ENCODE measurements at places on chromosomes 13 and 19.

DNA sequence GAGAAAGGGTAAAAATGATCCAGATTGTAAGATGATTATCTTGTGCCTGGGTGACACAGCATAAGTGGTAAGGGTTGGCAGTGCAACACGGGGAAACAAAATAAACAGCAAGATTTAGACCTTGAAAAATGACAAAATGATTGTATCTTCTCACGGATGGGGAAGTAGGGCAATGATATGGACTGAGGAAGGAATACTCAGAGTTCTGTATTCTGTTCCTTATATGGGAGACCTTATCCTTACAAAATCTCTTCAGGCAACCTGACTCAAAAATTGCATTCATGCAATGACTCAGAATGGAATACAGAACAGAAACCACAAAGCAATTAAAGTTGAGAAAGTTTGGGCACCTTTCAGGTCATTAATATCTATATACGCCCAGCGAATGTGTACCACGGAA lies 149.0 kb downstream of the HS6ST3 start:
- no peak for DNase-seq

DNA sequence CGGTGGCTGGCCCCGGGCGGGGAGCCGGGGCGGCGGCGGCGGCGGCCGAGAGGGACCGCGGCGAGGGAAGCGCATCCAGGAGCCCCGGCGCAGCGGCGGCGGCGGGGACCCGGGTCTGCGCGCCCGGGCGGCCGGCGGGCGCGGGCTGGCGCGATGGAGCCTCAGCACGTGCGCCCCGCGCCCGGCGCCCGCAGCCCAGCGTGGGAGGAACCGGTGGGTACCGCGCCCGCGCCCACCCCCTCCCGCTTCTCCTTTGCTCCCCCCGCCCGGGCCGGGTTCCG lies 7.8 kb upstream of the DGKH start:
- DNase-seq, result no peak

DNA sequence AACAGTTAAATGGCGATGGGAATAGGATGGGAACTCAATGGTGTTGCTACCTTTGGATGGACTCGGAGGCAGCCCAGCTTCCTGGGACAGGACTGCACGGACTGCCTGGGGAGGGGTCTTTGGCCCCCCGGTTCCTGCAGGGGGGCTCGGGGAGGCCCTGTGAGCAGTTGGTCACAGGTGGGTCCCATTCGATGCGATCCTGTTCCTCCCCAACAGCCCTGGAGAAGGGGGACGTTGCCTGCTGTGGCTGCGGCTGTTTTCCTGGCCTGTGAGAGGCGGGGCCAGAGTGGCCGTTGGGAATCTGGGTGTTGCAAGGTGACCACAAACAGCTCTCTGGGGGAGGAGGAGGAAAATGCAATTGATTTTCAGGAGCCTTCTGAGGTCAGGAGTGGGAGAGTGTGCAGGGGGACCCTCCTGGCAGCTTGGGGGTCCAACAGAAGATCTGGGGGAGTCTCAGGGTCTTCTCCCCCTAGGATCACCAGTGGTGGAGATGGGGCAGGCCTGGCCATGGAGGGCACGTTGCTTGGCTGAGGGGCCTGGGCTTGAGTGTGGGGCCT lies 1.9 kb upstream of the PLPPR3 start:
- no peak for DNase-seq

GRCh38 chr19:45792470-45793177 lies at the start of gene DMWD:
Gene DMWD, minus strand, starts transcription at chr19:45792845. Its CDS starts 89 bp downstream, at chr19:45792756.
- peak; percentile 99 for DNase-seq

GRCh38 chr13:27878274-27878673 lies 41.5 kb upstream of the PDX1 start:
- DNase-seq, result no peak

GRCh38 chr13:33483471-33483870 lies 197.9 kb upstream of the STARD13 start:
- no peak for DNase-seq

- no peak for DNase-seq
Observed at GRCh38 chr13:114108141-114108761, 24.2 kb downstream of the RASA3 start.

DNA sequence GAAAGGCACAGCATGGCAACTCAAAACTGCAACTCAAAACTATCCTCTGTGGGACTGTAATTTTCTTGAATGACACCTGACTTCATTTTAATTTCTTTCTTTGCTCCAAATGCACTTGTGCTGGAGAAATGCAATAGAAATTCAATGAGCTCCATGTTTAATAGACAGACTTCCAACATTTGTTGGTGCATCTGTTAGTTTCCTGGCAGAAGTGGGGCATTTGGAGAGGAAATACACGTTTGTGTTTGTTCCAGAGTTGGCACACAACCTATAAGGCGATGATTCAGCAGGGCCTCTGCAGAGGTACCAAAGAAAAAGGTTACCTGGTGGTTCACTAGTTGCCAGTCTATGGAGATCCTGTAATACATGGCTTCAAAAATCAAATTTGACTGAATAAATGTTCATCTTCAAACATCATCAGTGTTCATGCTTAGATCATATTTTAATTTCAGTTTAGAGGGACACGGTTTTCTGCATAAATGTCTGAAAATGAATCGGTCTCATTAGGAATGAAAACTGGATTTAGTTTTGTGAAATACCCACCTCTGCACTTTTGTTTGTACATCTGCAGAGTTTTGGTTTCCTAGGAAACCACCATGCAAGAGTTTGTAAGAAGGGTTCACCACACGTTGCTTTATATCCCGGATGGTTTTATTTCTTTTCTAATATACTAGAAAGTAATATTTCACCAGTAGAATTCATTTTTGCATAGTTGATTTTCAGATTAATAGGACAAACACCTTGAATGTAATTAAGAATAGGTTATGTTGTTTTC lies 21.8 kb upstream of the OBI1 start:
- DNase-seq, result no peak

DNA sequence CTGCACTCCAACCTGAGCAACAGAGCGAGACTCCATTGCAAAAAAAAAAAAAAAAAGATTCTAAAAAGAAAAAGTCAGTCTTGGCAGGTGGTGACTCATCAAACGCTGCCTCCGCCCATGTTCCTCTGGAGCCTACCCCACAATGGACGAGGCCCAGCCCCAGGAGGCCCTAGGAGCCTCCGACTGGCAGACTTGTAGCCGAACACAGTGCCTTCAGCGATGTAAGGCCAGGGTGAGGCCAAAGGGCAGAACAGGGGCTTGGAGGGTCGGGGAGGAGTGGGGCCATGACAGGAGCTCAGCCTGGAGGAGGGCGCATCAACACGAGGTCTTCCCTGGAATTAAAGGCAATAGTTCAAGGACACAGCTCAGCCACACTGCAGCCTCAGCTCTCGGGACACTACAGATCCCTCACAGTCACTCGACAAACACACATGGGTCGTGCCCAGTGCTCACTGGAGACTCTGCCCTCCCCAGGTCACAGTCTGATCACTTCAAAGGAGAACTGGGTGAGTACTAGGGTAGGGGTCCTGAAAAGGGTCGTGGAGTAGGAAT lies 5.1 kb downstream of the USE1 start:
- DNase-seq, result no peak

DNA sequence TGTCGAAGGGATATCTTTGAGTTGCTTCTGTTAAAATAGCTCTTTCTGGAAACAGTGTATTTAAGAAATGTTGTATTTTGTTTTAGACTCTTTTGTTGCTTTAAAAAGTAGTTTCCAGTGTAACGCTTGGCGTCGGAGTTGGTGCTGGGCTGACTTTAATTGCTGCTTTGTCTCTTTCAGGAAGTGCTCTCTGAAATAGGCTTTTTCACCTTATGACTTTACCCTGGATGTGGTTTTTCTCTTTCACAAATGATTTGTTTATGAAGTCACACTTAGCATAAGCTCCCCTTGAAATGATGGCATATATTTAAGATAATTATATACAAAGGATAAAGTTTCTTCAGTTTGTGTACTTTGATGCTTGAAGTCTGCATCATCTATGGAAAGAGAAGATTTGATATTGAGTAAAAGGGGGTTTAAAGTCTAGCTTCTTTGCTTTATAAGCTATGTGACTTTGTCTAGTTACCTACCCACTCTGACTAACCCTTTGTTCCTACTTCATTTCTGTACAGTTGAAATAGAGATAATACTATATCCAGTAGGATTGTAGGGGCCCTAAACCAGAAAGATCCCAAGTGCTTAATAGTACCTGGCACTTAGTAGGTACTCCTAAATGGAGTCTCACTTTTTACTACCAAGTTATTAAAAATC lies at the start of gene GPR18:
TSS of gene GPR18 (minus strand) at position 170 of the 651 bp plus-strand sequence. CDS start 2,507 bp downstream, outside the sequence.
- DNase-seq, result no peak

DNA sequence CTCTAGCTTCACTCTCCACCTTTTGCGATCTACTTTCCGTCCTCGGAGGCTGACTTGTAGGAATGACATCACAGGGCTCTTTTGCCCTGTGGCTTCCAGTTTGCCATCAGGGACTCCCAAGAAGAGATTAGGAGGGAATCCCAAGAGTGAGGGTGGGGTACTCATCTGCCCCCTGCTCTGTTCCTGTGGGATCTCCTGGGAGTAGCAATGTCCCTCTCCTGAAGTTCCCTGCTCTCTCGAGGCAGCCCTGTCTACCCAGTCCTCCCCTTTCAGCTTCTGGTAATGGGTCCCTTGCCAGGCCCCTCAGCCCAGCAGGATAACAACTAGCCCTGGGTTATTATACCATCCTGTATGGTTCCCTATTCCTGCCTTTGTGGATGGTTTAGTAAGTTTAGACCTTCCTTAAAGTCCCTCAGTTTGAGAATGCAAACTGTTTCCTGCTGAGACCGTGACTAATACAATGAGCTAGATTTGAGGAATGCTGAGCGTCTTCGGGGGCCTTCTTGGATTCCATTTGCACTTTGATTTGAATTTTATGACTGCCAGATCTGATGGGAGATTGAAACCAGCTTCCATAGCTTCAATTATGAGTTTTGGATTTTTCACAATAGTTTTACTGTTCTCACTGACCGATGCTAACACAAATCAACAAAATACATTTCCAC lies 73.7 kb upstream of the IPO5 start:
- DNase-seq, result no peak

GRCh38 chr19:10226376-10227025 lies 4.6 kb downstream of the S1PR2 start:
- DNase-seq, result no peak

DNA sequence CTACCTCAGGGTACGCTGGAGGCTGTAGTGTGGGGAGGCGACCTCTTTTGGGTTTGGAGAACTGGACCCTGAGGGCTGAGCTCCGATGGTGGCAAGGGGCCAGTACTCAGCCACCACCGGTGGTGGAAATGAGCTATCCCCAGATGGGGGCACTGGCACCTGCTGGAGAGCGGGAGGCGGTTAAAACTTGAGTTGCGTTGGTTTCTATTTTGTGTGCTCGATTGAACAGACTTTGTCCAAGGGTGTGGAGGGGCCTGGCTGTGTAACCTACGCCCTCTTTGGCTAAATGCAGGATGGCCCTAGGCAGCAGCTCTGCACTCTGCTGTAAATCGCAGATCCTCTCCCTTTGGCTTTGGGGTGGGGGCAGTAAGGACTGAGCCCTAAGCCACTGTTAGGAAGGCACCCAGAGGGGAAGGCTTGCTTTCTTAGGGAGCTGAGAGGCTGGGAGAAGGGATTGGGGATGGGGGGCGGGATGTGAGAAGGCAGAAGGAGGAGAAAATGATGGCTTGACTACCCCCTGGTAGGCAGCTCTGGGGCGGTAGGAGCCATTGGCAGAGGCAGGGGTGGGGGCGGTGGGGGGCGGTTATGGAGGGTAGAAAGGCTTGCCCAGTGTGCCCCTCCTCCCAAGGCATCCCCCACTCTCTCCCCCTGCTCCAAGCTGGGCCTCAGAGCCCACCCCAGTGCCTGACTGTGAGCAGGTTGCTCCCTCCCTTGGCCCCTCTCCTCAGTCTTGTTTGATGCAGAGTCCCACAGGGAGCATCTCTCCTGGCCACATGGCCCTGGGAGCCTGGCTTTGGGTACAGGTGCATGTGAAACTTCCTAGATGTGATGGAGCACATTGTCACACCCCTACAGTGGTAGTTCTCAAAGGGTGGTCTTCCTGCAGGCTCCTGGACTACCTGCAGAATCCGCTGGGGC lies 5.0 kb downstream of the VSTM2B start:
- no peak for DNase-seq

DNA sequence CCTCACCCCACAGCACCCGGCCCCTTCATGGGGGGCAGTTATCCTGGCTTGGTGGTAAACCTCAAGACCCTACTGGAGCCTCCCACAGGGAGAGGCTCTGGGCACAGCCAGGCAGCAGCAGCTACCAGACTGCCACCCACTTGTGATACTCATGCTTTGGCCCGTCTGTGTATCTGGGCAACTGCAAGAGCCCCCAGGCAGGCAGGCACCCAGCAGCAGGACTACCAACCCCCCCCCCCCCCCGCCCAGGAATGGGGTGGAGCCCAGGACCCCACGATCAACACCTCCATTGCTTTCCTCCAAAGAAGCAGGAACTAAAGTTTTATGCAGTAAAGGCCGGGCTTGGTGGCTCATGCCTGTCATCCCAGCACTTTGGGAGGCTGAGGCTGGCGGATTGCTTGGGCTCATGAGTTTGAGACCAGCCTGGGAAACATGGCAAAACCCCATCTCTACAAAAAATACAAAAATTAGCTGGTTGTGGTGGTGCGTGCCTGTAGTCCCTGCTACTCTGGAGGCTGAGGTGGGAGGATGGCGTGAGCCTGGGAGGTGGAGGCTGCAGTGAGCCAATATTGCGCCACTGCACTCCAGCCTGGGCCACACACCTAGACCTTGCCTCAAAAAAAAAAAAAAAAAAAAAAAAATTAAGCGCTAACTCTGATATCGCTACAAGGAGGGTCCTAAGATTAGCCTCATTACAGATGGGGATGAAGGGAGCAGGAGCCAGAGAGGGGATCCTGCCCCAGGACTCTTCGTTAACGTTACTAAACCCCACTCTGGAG lies 1.1 kb upstream of the LYL1 start:
- DNase-seq, result no peak

DNA sequence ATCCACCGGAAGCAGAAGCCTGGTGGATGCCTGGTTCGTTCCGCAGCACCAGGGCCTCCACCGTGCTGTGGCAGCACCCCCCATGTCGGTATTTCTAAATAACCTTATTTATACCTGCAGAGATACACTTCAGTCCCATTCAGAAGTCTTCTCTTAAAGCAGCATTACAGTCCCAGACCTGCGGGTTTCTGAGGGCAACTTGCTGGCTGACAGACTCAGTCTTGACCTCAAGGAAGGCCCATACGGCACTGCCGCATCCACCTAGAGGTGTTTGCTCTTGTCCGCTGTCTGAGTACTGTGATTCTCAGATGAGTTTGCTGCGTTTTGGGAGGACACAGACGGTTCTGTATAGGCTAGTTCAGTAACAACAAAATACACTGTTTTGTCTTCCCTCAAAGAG lies 16.9 kb upstream of the TEX29 start:
- no peak for DNase-seq

- DNase-seq, result no peak
Observed at GRCh38 chr13:44523146-44524015, 52.7 kb downstream of the TSC22D1 start.

Measured in stimulated activated CD8-positive, alpha-beta memory T cell treated with anti-CD3 and anti-CD28 coated beads, Interleukin-4, amount 100 ng/mL, for 4 hours (primary cell).